Activated CD8-positive, alpha-beta memory T cell treated with anti-CD3 and anti-CD28 coated beads for 4 hours (primary cell): ENCODE measurements at places on chromosomes 1 and 21.

DNA sequence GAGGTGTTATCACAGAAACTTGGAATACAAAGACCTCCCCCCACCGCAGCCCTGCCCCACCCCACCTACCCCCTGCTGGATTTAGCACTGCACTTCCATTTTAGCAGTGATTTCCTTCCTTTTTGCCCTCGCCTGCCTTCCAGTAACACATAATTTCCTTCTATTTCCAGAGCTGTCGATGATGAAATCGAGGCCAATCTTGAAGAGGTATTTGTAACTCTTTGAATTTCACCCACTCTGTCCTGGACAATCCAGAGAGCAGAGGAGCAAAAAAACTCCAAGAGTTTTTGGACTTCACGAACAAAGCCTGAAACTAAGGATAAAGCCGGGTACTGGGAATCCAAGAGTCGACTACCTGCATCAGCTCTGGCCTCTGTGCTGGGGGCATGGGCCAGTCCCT, 49.1 kb downstream of the CAPN2 start:
- no peak for DNase-seq

GRCh38 chr21:43304621-43305335, 122.2 kb downstream of the SIK1 start:
- DNase-seq: no peak

DNA sequence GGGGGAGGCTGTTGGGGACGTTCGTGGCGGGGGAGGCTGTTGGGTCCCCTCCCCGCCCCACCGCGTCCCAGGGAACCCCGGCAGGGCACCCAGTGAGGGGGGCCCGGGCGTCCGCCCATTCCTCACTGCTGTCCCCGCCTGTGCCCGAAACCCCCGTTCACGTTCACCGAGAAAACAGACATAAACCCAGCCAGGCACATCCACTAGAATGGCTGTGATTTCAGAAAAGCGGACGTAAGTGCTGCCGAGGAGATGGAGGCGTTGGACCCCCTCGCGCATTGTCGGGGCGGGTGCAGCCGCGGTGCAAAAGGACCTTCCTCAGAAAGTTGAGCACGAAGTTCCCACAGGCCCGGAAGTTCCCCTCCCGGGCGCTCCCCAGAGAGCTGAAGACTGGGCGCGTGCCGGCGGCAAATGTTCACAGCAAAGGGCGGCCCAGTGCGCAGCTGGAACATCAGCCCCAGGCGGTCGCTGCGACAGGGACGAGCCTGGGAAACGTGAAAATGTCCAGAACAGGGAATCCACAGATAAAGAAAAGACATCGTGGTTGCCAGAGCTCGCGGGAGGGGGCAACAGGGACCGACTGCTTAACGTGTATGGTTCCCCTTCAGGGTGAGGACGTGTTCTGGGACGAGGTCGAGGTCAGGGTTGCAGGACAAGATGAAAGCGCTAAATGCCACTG, 18.5 kb upstream of the SAMD11 start:
- no peak for DNase-seq

GRCh38 chr1:153648000-153648643, 10.4 kb upstream of the SNAPIN start:
- DNase-seq: no peak

DNA sequence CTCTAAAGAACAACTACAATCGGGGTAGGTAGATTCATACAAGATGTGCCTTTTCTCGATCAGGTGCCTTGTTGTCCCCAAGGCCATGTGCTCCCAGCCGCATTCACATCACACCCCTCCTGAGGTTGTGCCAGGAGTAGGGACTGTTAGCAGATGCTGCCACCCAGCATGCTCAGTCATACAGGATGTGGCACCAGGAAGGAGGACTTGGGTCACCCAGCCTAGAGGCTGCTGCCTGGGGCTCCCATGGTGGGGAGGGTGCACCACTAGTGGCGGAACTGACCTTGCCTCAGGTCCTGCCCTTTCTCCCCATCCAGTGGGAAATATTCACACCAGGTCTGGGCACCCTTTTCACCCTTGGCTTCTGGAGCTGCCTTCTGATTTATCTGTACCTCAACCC, 8.3 kb downstream of the TEX35 start:
- DNase-seq: no peak

DNA sequence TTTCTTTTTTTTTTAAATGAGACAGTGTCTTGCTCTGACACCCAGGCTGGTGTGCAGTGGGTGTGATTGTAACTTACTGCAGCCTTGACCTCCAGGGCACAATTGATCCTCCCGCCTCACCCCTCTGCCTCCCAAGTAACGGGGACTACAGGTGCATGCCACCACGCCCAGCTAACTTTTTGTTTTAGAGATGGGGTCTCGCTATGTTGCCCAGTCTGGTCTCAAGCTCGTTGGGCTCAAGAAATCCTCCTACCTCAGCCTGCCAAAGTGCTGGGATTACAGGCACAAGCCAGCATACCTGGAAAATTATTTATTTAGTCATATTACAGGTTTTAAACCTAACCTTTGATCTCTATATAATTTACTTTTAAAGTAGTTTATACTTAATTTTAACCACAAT, 13.4 kb downstream of the LRRC39 start:
- DNase-seq: no peak

GRCh38 chr1:151255381-151255780, 847 bp downstream of the PSMD4 start:
- no peak for DNase-seq

GRCh38 chr1:151594143-151594625, 17.7 kb upstream of the SNX27 start:
- peak; percentile 71 for DNase-seq

DNA sequence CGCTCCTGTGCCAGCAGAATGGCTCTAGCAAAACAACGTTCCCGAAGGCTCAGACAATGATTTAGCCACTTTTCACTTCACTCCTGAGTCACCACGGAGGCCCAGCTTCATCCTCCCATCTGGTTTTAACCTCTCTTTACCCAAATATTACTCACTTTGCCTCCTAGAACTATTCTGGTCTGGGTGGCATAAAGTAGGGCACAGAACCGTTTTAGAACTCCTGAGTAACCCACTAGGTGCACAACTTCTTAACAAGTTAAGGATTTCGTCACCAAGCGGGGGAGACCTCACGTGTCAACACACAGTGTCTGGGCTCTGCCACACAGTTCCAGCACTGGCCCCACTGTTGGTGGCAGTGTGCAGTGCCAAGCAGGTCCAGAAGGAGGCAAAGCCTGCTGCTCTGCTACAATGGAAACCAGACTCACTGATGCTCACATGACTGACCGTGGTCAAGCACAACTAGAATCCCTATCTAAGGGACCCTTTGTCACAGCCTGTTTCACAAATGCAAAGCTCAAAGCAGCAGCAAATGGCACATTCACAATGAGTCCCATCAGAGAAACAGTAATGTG, 121.7 kb downstream of the SIPA1L2 start:
- DNase-seq: no peak

- no peak for DNase-seq
These were observed 11.5 kb downstream of the MCL1 start for GRCh38 chr1:150567717-150568593.

- no peak for DNase-seq
These were observed 3.9 kb downstream of the CAPN9 start for GRCh38 chr1:230750986-230751625.

GRCh38 chr1:89588480-89588879, 44.4 kb upstream of the LRRC8C start:
- DNase-seq: no peak

GRCh38 chr1:217332431-217333065, 298.3 kb downstream of the GPATCH2 start:
- no peak for DNase-seq

DNA sequence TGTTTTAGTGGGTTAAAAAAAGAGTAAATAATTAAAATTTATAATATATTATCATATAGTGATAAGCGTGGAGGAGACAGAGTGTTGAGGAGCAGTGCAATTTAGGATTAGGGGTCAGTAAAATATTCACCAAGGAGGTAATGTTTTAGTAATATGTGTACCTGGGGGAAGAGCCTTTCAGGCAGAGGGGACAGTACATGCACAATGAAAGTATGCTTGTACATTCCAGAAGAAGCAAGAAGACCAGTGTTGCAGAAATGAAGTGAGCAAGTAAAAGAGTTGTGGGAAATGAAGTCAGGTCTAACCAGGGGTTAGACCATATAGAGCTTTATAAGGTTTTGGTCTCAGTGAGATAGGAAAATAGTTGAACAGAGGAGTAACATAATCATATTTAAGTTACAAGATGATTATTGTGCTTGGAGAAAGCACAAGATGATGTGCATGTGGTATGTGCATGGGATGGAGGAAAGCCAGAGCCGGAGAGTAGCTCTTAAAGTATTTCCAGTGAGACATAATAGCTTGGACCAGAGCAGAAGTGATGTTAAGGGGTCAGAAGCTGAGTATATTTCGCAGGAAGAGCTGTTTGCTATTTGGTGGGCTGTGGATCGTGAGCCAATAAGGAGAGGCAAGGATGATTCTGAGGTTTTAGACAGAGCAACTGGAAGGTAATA, 44.8 kb downstream of the SNX7 start:
- no peak for DNase-seq

- no peak for DNase-seq
These were observed 117.2 kb downstream of the PCP4 start for GRCh38 chr21:39984286-39984991.

DNA sequence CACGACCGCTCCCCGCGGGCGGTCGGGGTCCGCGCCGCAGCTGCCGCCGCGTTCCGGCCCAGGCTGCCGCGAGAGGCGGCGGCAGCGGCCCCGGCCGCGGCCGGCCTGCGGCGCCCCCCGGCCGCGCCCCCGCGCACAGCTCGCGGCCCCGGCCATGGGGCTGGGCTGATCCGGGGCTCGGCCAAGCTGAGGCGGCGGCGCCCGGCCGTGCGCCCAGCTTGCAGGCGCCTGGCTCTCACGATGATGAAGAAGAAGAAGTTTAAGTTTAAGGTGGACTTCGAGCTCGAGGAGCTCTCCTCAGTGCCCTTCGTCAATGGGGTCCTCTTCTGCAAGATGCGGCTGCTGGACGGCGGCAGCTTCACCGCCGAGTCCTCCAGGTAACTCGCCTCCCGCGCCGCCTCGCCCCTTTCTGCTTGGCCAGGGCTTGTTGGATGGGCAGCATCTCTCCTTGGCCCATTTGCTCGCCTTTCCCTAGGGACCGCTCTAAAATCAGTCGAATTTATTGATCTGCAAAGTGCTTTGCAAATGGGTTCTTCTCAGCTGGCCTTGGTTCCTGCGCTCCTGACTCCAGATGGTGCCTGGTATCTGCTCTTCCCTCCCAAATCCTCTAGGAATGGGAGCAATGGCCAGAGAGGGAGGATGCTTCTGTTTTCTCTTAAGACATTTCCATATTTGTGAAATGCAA, 431 bp downstream of the EEIG2 start:
- DNase-seq: no peak
